ENCODE measurements at places on chromosomes 5 and 9.

- DNase-seq, result no peak
Observed at GRCh38 chr9:18890372-18890771, 142.6 kb downstream of the SAXO1 start.

DNA sequence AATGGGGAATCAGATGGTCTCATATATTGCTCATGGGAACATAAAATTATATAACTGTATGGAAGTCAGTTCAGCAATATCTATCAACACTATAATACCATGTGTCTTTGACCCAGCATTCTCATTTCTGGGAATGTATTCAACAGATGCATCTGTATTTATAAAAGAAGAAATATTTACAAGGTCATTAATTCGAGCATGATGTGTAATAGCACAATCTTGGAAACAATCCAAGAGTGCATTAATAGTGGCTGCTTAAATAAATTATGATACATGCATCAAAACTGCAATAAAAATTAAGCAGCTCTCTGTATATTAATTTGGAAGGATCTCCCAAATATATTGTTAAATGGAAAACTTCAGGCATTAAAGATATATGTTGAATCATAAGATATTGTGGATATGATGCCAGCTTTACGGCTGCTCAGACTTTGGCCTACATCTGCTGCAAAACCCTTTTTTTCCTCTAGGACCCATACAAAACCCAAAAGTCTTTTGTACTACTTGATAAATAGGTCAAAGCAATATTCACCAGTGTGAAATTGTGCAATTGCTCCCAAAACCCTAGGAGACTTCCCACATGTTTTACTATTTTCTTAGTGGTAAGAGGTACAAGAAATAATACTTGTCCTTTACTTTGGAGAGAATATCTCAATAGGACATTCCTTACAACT, 45.3 kb upstream of the ISOC1 start:
- no peak for DNase-seq

DNA sequence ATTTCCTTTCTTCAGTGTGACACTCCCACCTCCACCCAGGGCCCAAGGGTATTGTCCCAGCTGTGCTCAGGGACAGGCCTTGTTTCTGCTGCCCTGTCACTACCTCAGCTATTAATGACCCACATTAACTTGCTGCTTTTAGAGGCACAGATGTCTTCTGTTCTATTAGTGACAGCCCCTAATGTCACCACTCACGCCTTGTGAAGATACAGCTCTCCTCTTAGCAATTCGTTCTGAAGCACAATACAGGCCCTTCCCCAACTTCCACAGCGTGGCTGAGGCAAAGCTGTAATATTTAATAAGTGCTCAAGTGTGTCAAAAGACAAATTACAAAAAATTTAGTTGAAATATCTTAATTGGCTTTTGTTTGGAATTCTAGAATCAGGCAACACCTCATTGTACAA, 44.7 kb upstream of the HMGCS1 start:
- no peak for DNase-seq

- DNase-seq, result no peak
Observed at GRCh38 chr5:60403343-60404006, 296.5 kb downstream of the DEPDC1B start.

DNA sequence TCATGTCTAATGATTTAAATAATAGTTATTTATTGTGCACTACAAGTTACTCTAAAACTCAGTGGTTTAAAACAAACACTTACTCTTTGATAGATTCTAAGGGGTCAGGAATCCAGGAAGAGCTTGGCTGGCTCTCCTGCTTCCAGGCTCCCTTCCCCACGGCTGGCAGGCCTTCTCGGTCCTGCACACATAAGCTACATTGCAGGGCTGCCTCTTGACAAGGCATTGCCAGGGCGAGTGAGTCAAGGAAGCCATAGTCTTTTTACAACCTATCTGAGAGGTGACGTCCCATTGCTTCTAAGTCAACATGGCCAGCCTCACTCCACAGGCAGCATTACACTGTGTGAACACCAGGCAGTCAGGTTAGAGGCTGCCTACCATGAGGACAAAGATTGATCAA, 119.8 kb downstream of the AUH start:
- DNase-seq, result no peak

GRCh38 chr5:127549551-127549950, 32.1 kb downstream of the PRRC1 start:
- no peak for DNase-seq

GRCh38 chr5:129716651-129717050, 31.2 kb upstream of the MINAR2 start:
- DNase-seq, result no peak

DNA sequence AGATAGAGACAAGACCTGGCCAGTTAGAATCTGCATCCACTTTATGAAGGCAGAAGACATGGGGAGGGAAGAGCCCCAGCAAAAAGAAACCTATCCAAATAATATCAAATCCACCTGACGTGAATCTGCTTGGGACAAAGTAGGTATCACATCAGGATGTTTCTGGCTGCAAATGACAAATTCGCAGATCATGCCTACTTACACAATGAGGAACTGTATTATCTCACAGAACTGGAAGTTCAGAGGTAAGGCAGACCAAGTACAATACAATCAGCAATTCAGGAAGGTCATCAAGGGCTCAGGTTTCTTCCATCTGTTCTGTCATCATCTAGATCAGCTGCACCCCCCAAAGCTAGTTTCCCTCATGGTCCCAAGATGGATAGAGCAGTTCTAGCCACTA, 13.2 kb upstream of the NR4A3 start:
- no peak for DNase-seq

- DNase-seq, result no peak
Observed at GRCh38 chr5:32916648-32917047, 205.5 kb downstream of the NPR3 start.

GRCh38 chr5:115541611-115542010, 3.0 kb downstream of the FEM1C start:
- DNase-seq, result no peak

DNA sequence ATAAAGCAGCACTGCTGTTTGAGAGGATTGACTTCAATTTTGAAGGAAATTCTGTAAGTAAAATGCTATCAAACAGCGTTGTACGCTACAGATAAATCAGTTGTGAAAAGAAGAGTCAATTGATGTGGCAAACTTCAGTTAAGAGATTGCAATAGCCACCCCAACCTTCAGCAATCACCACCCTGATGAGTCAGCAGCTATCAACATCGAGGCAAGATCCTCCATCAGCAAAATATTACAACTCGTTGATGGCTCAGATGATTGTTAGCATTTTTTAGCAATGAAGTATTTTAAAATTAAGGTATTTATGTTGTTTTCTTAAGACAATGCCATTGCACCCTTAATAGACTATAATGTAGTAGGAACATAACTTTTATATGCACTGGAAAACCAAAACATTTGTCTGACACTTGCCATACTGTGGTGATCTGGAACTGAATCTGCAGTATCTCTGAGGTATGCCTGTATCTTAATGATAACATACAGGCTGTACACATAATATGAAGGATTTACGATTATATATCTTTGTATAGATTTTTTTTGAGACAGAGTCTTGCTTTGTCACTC, 47.5 kb downstream of the VPS13A start:
- DNase-seq, result no peak

- DNase-seq, result no peak
Observed at GRCh38 chr9:107137495-107138202, 145.4 kb upstream of the RAD23B start.

DNA sequence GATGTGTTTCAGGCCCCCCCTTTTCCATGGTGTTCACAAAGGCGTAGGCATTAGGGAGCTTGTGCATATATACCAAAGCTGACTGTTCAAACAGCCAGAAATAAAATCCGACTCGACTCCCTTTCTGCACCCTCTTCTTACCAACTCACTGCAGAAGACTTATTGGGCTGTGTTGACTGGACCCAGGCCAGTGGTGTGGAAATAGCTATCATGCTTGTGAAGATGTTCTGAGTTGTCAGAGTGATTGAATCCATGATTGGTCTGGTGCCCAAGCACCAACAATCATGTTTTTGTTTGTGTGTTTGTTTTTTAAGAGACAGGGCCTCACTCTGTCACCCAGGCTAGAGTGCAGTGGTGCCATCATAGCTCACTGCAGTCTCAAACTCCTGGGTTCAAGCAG, 21.6 kb downstream of the TJP2 start:
- DNase-seq, result no peak

DNA sequence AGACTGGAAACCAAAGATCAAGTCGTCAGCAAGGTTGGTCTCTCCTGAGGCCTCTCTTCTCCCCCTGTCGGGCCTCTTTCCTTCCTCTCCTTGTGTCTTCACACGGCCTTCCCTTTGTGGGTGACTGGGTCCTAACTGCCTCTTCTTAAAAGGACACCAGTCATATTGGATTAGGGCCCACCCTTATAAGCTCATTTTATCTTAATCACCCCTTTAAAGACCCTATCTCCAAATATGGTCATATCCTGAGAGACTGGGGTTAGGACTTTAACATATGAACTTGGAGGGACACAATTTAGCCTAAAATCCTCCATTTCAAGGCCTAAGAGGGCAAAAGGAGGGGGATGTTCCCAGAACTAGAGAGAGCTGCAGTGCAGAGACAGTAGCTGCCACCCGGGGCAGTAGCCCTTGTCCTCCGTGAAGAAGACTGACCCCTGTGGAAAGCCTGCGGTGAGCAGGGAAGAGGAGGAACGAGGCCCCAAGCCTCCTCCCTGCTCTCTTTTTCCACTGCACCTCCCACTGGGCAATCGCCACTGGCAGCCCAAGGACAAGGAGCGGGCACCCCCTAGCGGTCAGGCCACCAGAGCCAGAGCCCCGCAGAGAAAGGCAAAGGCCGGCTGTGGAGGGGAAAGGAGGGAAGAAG, 34.9 kb downstream of the CFAP90 start:
- DNase-seq, result no peak

DNA sequence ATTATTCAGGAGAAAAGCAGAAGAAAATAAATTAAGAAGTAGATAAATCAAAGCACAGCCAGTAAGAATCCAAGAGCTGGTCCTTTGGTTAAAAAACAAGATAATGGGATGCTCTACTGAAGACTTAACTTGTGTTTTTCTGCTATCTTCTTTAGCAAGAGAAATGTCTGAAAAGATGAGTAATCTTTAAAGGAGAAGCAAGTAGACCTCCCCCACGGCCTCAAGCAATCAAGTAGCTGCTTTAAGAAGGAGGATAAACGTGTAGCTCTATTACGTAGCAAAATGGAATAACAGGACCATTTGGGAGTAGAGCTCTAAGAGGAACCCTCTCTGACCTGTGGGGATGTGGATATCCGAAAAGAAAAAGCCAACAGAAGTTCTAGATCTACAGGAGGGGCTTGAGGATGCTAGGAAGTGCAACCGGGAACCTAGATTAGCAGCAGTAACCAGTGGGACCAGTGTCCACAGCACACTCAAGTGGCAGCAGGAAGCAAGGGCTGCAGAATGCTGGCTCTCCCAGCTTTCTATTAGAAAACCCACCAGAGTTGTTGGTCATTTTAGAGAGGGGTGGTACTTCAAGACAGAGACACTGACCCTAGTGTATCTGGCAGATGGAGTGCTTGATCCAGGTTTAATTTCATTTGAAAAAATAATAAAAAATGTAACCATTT, 185.4 kb downstream of the GABBR2 start:
- no peak for DNase-seq

- no peak for DNase-seq
Observed at GRCh38 chr5:172881691-172882370, 47.8 kb downstream of the ERGIC1 start.

GRCh38 chr5:142866563-142867275, 96.5 kb downstream of the ARHGAP26 start:
- peak; percentile 4 for DNase-seq

GRCh38 chr5:145247745-145248040, 587.4 kb downstream of the PRELID2 start:
- DNase-seq, result no peak

DNA sequence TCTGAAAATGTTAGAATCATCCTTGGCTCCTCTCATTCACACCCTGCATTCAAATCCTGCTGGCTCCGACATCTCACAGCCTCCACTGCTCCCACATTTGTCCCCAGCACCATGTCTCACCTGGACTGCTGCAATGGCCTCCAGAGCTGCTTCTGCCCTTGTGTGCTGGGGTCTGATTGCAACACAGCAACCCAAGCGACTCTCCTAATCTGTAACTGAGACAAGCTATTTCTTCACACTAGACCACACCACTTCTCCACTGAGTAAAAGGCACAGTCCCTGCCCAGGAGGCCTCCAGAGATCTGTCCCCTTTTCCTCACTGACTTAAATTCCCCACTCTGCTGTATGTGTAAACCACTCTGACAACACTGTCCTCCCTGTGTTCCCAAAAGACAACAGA, 151.1 kb upstream of the TAS2R1 start:
- no peak for DNase-seq

- DNase-seq, result no peak
Observed at GRCh38 chr9:85897848-85898247, 43.1 kb upstream of the NAA35 start.

DNA sequence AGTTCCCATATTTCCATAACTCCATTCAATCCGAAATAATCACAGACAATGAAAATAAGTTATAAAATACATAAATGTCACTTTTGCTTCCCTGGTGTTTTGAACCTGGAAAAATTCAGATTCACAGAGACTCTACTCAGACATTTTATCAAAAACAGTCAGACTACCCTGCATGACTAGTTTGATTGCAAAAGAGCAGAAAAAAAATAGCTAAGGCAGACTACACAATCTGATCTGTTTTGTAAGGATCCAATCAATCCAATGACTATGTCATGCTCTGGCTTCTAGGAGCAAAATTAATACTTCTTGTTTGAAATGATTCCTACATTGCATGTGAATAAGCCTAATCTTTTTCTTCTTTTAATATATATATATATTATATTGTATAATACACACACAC, 1262.6 kb downstream of the EFNA5 start:
- no peak for DNase-seq

DNA sequence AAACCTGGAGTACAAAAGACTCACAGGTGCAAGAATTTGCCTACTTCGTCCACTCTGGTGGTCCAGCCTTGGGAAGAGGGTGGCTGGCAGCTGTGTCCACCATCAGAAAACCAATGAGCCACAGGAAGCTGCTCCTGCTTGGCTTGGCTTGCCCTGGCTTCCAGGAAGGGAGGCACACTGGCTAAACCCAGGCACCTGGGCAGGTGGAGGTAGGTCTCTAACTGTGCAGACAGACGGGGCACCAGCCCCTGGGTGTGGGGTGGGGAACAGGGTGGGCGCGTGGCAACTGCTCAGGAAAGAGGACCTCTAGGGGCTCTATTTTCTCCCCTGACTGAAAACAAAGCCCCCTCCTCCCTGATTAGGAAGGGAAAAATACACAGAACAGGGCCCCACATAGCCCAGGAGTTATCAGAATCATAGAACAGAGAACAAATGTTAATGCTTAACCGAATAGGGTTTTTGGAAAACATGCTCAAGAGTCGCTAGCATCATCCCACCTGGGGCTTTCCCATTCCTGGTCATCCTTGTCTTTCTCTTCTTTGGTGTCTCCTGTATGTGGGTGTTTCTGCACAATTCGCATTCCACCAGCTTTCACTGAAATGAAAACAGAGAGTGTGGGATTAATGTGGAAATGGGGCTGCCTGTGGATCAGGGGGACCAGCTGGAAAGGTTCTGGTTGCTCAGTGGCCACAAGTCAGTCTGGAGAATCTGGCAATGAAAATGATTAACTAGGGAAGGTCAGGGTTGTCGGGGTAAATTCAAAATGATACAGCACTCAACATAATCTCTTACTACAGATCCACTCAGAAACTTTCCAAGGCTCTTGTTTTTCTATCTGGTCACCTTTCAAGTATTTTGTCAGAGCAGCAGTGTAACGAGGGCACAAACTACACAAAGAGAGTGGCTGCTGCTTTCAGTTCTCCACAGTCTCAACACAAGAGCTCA, 13.1 kb downstream of the DAP start:
- DNase-seq, result no peak

- no peak for DNase-seq
Observed at GRCh38 chr5:147734894-147735293, 47.6 kb downstream of the JAKMIP2 start.

GRCh38 chr5:167699432-167699831, 592.0 kb upstream of the WWC1 start:
- DNase-seq, result no peak

- no peak for DNase-seq
Observed at GRCh38 chr5:21806943-21807342, 1046.2 kb downstream of the CDH12 start.

Data from NCI-H1417 treated with DMSO at 0.1 percent for 48 hours (cell line).